IPS-NIHi11 (cell line): ENCODE measurements at places on chromosomes 5 and 9.

- no peak for DNase-seq
These were observed at the start of gene NREP for GRCh38 chr5:111756581-111757354. Gene NREP, minus strand, starts transcription at chr5:111757194. Its CDS starts 1,422 bp downstream, at chr5:111755772.

GRCh38 chr9:79902825-79903600, 331.2 kb downstream of the TLE4 start:
- no peak for DNase-seq

DNA sequence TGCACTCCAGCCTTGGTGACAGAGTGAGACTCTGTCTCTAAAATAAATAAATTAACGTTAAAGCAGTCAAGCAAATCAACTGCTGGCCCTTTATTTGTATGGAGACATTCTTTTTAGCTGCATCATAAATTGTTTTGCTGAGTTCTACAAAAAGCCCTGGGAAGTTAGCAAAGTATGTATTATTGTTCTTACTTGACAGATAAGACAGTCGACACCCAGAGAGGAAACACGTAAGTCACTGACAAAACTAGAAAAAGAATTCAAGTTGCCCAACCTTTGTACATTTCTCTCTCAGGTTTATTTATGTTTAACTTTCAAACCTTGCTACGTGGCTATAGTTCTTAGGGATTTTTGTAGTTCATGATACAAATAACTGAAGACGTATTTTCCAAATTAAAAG, 40.4 kb upstream of the MACIR start:
- no peak for DNase-seq

DNA sequence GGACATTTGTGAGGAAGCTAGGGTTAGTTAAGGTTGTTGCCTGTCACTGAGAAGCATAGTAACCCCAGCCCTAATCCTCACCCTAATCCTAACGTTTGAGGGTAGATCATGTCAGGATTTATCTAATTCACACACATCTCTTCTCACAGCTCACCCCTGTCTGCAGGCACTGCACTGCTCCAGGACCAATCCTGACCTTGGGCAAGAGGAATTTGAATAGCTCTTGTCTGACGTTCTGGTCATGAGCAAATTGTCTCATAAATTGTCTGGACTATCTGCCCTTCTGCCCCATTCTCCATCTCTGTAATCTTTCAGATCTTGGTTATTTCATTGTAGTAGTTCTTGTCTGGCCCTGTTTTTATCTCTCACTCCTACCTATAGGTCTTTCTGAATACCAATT, 18.7 kb downstream of the CRHBP start:
- DNase-seq: no peak

GRCh38 chr5:42121401-42121800, 196.3 kb downstream of the FBXO4 start:
- no peak for DNase-seq

GRCh38 chr9:123375469-123376132, 19.6 kb downstream of the CRB2 start:
- DNase-seq: peak; percentile 55

GRCh38 chr9:130143279-130143893, 28.8 kb upstream of the NCS1 start:
- no peak for DNase-seq

GRCh38 chr5:139488260-139488659, 5.7 kb upstream of the STING1 start:
- DNase-seq: no peak

DNA sequence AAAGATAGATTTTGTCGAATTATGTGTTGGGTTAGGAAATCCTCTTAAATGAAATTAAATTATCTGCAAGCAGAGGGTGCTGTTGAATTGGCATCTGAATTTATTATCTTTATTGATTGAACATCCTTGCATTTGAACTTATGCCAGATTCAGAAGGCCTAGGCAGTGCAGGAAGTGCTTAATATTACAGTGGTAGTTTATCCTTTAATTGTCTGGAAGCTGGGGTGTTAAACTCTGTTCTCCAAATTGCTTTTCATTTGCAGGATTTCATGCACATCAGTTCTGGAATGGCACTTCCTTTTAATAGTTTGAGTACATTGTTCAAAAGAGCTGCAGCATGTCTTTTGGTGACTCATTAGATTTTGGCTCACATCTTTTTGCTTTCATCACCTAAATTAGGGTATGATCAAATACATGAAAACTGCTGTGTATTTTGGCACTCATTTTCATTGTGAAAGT, 186.3 kb downstream of the KDM4C start:
- no peak for DNase-seq

DNA sequence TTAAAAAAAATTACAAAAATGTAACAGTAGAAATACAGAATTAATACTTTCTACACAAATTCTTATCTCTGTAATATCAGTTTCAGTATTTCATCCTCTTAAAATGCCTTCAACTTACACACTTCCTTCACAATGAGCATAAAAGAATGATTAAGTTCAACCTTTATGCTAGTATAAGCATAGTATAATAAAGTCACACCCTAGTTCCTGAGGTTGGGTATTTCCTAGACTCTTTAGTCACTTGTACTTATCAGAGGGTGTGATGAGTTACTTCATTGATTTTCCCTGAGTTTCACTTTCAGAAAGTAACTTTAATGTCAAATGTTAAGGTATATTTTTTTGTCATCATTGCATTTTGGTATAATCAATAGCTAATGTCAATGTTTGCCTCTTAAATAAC, 302.4 kb downstream of the PDE4D start:
- DNase-seq: no peak

DNA sequence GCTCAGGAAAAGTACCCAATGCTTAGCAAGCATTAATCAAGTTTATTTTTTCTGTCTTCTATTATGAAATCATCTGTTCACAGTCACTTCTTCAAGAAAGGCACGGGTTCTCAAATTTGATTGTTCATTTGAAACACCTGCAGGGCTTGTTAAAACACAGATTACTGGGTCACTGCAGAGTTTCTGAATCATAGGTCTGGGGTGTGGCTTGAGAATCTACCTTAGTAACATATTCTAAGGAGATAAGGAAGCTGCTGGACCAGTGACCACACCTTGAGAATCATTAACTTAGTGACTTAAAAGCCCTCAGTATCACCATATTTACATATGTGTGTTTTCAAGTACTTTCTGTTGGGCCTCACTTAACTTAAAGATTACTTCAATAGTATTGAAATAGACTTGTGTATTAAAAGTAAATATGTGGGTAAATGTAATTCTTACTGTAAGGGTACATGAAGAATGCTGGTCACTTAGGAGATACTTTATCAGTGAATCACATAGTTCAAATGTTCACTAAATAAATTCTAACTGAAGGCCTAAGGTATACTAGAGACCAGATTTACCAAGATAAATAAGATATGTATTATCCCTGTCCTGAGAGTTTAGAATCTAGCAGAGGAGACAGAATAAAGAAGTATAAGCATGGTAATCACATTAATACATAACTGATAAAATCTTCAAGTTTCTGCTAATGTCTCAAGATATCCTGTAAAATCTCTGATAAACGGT, 1342.1 kb upstream of the C9orf72 start:
- DNase-seq: no peak

DNA sequence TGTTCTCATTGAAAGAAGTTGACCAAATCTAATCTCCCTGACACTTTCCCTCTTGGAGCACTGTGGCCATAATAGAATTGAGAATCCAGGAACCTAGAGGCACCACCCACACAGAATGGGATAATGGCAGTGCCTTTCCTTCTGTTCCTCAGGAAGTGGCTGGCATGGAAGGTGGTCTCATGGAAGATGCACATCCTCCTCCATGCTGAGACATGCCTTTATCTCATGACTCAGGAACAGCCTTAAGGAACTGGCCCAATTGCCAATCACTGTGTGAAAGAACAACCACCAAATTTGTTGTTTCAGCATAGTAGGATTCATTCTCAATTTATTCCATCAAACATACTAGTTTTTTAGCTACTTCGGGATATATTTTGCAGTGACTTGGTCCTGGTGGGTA, 137.5 kb upstream of the RASGRF2 start:
- no peak for DNase-seq

DNA sequence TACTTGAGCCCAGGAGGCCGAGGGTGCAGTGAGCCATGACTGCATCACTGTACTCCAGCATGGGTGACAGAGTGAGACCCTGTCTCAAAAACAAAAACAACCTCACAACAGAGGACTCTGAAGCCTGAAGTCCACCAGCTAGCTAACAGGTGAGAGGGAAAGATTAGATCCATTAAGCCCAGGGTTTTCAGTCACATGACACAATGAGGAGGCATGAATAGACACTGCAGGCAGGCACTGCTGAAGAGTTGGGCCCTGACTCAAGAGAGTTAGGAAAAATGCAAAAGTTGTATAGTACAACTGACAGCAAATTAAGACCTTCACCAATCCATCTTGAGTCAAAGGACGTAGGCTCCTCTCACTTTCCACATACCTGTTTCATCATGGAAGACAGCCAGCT, 64.9 kb downstream of the IARS1 start:
- no peak for DNase-seq

DNA sequence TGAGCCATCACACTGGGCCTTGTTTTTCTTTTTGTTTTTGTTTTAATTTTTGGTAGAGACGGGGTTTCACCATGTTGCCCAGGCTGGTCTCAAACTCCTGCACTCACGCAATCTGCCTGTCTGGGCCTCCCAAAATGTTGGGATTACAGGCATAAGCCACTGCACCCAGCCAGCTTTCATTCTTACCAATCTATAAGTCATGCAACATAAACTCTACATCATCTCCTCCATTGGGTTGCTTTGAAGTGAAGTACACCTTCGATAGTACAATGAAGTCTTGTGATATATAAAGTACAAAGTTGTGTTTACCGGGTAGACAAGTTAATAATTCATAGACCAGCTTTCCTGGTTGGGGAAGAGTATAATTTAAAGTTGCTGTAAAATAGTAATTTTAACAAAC, 8.8 kb upstream of the CDK7 start:
- DNase-seq: no peak

- no peak for DNase-seq
These were observed 41.0 kb upstream of the TMEM252 start for GRCh38 chr9:68581696-68582095.

DNA sequence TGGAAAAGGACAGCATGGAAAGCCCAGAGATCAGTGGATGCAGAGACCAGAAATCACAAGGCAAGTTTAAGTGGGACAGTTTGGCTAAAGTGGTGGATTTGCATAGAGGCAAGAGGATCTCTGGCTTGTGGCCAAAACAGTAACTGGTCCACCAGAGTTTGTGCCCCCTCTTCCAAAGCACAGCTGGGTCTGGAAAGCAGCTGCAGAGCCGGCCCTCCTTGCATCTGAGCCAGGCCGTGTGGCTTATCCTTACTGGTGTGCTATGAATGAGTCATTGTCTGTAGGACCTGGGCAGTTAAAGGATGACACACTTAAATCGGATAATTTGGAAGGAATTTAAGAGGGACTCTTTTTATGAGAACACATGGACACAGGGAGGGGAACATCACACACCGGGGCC, 146.6 kb downstream of the PIP5K1B start:
- DNase-seq: no peak

DNA sequence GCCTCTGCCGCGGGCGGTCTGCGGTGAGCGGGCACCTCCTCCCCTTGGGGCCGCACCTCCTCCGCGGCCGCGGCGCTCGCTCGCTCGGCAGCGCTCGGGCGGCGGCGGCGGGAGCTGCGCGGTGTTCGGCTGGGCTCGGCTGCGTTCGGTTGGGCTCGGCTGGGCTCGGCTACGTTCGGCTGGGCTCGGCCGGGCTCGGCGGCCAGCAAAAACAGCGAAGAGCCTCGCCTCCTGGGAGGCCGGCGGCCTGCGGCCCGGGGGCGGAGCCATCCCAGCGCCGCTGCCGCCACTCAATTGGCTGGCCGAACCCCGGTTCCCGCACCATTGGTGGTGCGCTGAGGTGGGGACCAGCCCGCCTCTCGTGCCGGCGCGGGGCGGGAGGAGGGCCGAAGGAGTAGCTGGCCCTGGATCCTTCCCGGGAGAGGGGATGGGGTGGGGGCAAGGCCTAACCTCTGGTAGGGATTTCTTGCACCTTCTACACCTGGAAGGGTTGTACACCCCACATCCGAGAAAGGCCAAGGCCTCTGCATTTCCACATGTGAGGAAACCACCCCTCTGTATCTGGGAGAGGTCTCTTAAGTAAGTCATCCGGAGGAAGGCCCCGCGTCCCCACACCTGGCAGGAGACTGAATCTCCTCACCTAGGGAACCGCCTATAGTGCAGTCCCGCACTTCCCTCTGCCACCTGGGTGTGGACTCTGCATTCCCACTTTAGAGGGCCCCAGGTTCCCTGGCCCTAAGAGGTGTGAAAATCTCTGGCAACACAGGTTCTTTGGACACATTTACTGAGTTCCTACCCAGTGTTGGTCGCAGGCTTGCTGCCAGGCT, at the start of gene ENHO:
ENHO (minus strand) TSS at position 20 of the 827 bp plus-strand sequence. CDS start 1,295 bp downstream, outside the sequence.
- peak; percentile 99 for DNase-seq

DNA sequence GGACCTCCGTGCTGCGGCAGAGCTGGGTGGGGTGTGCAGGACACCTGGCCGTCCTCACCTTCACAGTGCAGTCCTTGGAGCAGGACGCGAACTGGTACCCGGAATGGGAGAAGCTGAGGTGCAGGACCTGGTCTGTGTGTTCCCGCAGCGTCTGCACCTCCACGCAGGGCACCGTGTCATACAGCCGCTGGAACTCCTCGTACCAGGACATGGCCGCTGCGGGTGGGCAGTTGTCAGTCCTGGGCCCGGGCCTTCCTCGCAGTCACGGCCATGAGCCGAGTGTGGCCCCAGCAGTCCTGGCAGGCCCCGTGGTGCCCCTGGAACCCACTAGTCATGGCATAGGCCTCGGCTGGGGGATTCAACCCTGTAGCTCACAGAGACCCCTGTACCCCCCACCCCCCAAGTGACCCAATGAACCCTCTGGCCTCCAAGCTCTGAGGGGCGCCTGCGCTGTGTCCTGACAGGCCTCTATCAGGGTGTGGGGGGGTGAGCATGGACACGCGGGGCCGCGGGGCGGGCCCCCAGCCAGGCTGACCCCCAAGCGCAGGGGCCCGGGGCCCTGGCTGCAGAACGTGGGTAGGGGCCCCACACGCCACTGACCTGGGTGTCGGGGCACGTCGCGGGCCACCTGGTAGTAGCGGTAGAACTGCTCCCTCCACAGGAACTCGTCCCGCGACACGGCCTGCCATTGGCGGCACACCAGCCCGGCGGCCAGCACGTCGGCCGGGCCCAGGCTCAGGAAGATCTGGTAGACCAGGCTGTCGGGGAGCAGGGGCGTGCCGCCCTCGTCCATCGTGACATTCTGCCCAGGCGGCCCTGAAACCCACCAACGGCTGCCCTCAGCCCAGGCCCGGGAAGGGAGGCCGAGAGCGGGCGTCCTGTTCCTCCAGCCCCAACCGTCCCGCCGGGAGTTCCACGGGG, 987 bp downstream of the FBXW5 start:
- DNase-seq: peak; percentile 81

- DNase-seq: no peak
These were observed 219.0 kb downstream of the ZNF608 start for GRCh38 chr5:124527220-124527991.

DNA sequence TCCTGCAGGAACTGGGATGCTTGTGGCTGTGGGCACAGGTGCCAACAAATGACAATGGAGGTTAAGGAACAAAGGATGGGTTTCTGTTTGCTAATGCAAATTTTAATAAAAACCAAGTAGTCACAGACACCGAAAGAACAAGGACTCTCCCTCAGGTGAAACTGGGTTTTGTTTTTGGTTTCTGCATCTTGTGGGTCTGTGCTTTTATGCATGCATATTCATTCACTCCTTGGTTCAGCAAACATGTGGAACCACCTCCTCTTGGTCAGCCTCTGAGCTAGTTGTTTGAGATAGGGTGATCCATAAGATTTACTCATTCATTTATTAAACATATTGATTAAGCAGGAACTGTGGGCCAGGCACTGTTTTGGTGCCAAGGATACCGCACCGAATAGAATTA, 381.9 kb downstream of the CDK5RAP2 start:
- DNase-seq: no peak

GRCh38 chr5:68251804-68252522, 36.4 kb downstream of the PIK3R1 start:
- DNase-seq: no peak

- no peak for DNase-seq
These were observed 495.2 kb downstream of the TLE4 start for GRCh38 chr9:80066931-80067330.
